ENCODE measurements at places on chromosomes 5 and 9.
A peak's percentile ranks its signal among the peaks of the same experiment; 100 is the strongest.

DNA sequence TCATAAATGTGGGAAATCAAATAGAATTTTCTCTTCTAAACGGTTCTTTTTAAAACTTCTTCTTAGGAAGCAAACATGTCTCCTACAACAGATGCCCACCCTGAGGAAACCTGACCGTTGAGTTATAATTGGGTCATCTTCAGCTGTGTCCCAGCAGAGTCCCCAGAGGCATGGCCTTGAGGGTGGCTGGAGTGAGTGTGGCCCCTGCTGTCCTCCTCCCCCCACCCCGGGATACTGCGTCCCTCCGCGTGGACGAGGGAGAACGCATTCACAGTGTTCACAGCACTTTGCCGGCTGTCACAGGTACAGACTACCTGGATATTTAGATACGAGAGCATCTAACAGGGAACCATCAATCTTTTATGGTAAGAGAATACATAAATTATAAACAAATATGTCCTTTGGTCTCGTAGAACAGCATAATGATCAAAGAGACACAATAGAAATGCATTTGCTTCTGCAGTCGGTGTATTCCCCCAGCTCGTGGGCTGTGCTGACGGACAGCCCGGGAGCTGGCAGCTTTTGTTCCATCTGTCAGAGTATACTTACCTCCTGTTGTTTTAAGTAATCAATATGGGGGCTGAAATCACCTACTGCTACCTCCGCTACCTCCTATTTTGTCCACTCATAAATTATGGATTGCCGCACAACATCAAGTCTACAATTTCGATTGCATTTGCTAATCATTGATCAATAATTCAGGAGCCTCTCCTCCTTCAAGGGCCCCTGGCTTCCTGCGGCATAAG is 214.7 kb downstream of the IRX2 start:
- DNase-seq: no peak
- H3K4me1 ChIP-seq: no peaks in the 10 kb centered on the region
- no peak overlapping the region for H3K27ac ChIP-seq
- H3K36me3 ChIP-seq: peaks cover 2% of the 10 kb centered on the region

GRCh38 chr5:4614088-4614487 is 526.0 kb upstream of the ADAMTS16 start:
- no peak overlapping the region for H3K4me3 ChIP-seq
- no peaks in the 10 kb centered on the region for H3K4me1 ChIP-seq
- no peaks in the 10 kb centered on the region for H3K27me3 ChIP-seq
- no peak for DNase-seq

DNA sequence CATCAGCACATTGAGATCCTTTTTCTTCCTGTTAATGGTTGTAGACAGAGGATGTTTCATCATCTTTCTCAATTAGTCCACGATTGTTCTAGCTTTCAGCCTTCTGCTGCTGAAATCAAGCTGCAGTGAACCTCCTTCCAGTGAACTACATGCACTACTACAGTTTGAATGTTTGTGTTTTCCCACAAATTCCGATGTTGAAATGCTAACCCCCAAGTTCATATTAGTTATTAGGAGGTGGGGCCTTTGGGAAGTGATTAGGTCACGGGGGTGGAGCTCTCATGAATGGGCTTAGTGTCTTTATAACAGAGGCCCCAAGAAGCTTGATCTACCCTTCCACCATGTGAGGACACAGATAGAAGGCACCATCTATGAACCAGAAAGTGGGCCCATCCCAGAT is 32.9 kb downstream of the NSG2 start:
- H3K27me3 ChIP-seq: peaks cover 4% of the 10 kb centered on the region
- no peaks in the 10 kb centered on the region for H3K4me1 ChIP-seq
- H3K27ac ChIP-seq: no peak overlapping the region
- no peak for DNase-seq
- H3K4me3 ChIP-seq: no peak overlapping the region

DNA sequence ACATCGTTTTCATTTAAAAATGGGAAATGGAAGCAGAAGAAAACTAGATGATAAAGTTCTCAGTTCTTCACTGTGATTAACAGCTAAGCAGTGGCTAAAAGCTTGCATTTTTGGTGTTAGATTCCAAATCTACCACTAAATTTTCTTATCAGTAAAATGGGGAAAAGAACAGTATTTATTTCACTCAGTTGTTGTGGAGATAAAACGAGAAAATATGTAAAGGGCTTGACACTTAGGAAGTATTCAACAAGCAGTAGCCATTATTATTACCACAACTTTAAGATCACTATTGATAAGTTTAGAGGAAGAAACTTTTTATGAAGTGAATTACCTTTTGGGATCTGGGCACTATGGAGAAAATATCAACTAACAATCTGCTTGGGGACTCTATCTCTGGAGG is 4.5 kb downstream of the STOM start:
- DNase-seq: no peak
- no peaks in the 10 kb centered on the region for H3K27me3 ChIP-seq
- H3K4me3 ChIP-seq: peak overlapping the region; percentile 3
- peaks cover 67% of the 10 kb centered on the region for H3K4me1 ChIP-seq
- peak overlapping the region; percentile 43 for H3K27ac ChIP-seq

DNA sequence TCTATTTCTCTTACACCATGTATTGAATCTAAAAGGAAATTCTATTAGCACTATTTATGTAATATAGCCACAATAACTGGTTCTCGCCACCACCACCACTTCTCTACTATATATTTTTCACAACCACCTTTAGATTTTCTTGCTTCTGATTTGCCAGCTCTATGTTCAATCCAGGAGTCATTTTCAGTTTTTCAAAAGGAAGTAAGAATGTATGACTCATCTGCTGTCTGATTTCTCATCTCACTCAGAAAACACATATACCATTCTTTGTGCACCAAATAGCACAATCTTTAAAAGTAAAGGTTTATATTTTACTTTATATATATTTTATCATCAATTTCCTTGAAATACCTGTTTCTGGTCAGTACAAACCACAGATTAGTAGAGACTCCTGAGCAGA is 1127.5 kb downstream of the TAF11L14 start:
- H3K36me3 ChIP-seq: peaks cover 2% of the 10 kb centered on the region
- no peaks in the 10 kb centered on the region for H3K27me3 ChIP-seq
- no peak overlapping the region for H3K4me3 ChIP-seq
- DNase-seq: no peak
